K562 (cell line): ENCODE measurements at places on chromosomes 11 and 22. TPM values are rescaled to one million over a fixed set of nuclear protein-coding genes. Genes with fewer than 3 reads are reported as not detected.

PARVG gene
- 0.20 and 0.35 TPM in 2 replicates for total RNA-seq

MS4A7 gene
- total RNA-seq, result 0.20 TPM in 1 of 2 replicates, not detected in the other

PAK1 gene
- 1.9 TPM in 2 replicates for total RNA-seq

MTFP1 gene
- 43.3 and 45.8 TPM in 2 replicates for total RNA-seq

TRIM29 gene
- total RNA-seq, result 0.31 and 1.4 TPM in 2 replicates

MB gene
- total RNA-seq, result not detected in 2 replicates

APOA5 gene
- 0.67 TPM in 1 of 2 replicates, not detected in the other for total RNA-seq

DCDC1 gene
- not detected in 2 replicates for total RNA-seq

OSM gene
- not detected in 2 replicates for total RNA-seq

APOBEC3C gene
- total RNA-seq, result 90.1 and 90.9 TPM in 2 replicates

SCGB1A1 gene
- 0.55 and 1.1 TPM in 2 replicates for total RNA-seq

DDIAS gene
- 15.4 and 17.6 TPM in 2 replicates for total RNA-seq

TSGA10IP gene
- not detected in 2 replicates for total RNA-seq

CASP12 gene
- total RNA-seq, result not detected in 2 replicates

EIF3F gene
- 254 and 259 TPM in 2 replicates for total RNA-seq

NRIP3 gene
- total RNA-seq, result 14.4 and 15.3 TPM in 2 replicates

ZP1 gene
- not detected in 2 replicates for total RNA-seq

OR1S1 gene
- total RNA-seq, result not detected in 2 replicates

UCP3 gene
- total RNA-seq, result 0.18 and 0.53 TPM in 2 replicates

LARGE2 gene
- total RNA-seq, result 12.6 and 14.1 TPM in 2 replicates

PRG2 gene
- total RNA-seq, result 16.4 and 30.5 TPM in 2 replicates

TESMIN gene
- 43.3 and 50.5 TPM in 2 replicates for total RNA-seq

APOBEC3G gene
- total RNA-seq, result 6.2 and 6.6 TPM in 2 replicates

CXCR5 gene
- total RNA-seq, result 0.04 TPM in 1 of 2 replicates, not detected in the other

PHETA2 gene
- total RNA-seq, result 0.18 and 0.22 TPM in 2 replicates

KIF18A gene
- total RNA-seq, result 22.1 and 22.5 TPM in 2 replicates

HTR3A gene
- total RNA-seq, result not detected in 2 replicates

MRE11 gene
- total RNA-seq, result 30.4 and 34.1 TPM in 2 replicates

B3GAT1 gene
- total RNA-seq, result 0.42 and 0.53 TPM in 2 replicates

POU2AF2 gene
- total RNA-seq, result not detected in 2 replicates

GLYAT gene
- not detected in 2 replicates for total RNA-seq

DDI1 gene
- not detected in 2 replicates for total RNA-seq

TMEM126B gene
- total RNA-seq, result 86.4 and 95.7 TPM in 2 replicates

CELSR1 gene
- total RNA-seq, result 0.04 and 0.09 TPM in 2 replicates

SOX6 gene
- total RNA-seq, result 8.0 and 9.4 TPM in 2 replicates

BIRC3 gene
- 0.42 and 0.58 TPM in 2 replicates for total RNA-seq

ZNF215 gene
- 12.5 and 12.8 TPM in 2 replicates for total RNA-seq

PNPLA3 gene
- total RNA-seq, result 0.09 and 0.38 TPM in 2 replicates

CASTOR1 gene
- total RNA-seq, result 2.6 and 3.1 TPM in 2 replicates

LYVE1 gene
- total RNA-seq, result 0.13 and 0.27 TPM in 2 replicates

SLC35E4 gene
- 1.6 and 1.7 TPM in 2 replicates for total RNA-seq

COX8A gene
- total RNA-seq, result 746 and 750 TPM in 2 replicates

PRODH gene
- not detected in 2 replicates for total RNA-seq

KCNE3 gene
- 5.9 and 6.2 TPM in 2 replicates for total RNA-seq

NRGN gene
- 6.8 and 7.8 TPM in 2 replicates for total RNA-seq

IGSF22 gene
- not detected in 2 replicates for total RNA-seq

OLFML1 gene
- total RNA-seq, result not detected in 2 replicates

SCGB1C1 gene
- total RNA-seq, result not detected in 2 replicates

OR52A1 gene
- total RNA-seq, result 0.11 TPM in 1 of 2 replicates, not detected in the other

CD6 gene
- total RNA-seq, result 0.84 and 1.5 TPM in 2 replicates

DPP3 gene
- total RNA-seq, result 59.4 and 66.3 TPM in 2 replicates

DEUP1 gene
- total RNA-seq, result 6.4 and 8.6 TPM in 2 replicates

MYBPC3 gene
- not detected in 2 replicates for total RNA-seq

POU2AF3 gene
- total RNA-seq, result not detected in 2 replicates

SHISA8 gene
- total RNA-seq, result 2.2 TPM in 2 replicates
